ENCODE measurements at places on chromosomes 5 and 9.

DNA sequence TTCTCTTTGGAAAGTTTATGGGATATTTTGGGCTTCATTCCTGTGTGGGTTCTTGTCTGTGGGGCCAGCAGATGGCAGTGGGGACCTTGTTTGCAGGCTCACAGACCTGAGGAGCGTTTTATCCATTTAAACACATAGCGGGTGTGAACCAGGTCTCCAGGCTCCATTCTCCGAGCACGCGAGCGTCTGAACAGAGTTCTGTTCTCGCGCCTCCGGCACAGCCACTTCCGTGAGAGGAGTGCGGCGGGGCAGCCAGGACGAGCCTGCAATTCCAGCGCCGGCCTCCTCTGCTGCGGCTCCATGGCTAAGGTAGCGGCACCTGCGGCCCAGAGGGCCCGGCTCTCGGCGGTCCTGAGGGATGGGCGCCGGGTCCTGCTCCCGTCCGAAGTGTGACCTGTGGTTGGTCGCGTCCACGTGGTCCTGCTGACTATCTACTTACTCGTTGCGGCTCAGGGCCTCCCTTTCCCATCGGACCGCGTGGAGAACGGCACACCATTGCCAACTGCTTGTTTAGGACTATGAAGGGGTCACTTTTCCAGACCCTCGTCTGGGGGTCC is 7.3 kb downstream of the NRARP start:
- DNase-seq = no peak

DNA sequence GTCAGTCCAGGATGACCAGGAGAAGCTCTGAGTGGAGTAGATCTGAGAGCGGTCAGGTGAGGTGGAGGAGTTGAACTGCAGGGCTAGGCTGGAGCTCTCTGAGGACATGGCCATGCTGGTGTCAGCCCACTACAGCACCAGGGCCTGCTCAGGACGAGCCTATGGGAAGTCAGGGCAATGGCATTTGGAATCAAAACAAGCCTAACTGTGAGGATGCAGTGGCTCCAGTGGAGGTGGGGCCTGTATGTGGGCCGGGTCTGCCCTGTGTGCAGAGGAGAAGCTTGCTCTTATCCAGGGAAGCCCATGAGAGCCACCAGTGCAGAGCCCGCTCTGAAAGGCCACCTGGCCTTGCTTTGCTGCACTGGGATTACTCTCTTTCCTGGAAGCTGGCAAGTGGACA is 11.1 kb downstream of the CXCL14 start:
- no peak for DNase-seq

DNA sequence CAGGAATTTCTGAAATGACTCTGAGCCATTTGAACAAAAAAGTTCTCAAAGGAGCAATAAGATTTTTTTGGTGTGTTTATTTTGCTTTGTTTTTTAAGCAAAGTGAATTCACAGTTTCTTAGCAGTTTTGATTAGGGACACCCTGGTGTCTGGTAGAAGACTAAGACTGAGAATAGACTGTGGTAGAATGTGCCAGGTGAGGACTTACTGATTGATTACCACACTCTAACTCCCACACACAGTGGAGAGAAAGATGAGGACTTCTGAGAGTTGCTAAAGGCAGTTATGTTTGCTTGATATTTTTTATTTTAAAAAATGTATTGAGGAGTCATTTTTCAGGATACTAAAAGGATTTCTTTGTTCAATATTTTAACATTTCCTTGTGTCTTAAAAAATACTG is 175.1 kb downstream of the CD180 start:
- no peak for DNase-seq

- DNase-seq = no peak
Measured at GRCh38 chr5:10538103-10538788, 25.6 kb upstream of the ANKRD33B start.

DNA sequence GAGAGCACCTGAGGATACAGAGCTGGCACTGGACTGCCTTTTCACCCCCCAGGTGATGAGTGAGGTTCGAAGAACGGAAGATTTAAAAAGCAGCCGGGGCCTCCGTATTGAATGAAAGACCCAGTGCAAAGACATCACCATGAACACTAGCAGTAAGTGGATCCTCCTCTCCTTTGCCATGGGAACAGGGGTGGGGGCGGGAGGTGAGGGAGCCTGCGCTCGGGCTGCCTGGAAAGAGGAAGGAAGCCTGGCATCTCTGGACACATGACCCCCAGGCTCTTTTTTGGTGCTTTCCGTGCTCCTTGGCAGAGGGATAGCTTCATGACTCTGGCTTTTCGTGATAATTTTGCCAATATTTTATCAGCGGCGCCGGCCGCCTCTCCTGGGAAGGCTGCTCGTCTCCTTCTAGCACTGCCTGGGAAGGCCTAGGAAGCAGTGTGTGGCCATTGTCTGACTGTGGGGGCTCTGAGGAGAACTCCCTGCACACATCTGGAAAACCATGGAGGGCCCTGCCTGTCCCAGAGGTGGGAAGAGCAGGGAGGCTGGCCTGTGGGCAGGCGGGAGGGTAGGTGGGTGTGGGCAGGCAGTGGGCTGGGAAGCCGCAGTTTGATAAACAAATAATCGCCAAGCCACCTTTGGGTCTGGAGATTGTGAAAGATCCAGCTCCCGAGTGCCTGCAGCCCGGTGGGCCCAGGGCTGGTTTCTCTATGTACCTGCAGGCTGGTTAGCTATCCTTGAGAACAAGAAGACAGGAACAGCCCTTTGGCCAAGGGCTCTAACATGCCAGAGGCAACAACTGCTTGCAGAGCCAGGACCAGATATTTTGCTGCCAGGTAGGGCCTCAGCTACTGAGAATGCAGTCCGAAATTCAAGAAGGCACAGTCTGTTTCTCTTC is 911 bp downstream of the ABLIM3 start:
- no peak for DNase-seq

DNA sequence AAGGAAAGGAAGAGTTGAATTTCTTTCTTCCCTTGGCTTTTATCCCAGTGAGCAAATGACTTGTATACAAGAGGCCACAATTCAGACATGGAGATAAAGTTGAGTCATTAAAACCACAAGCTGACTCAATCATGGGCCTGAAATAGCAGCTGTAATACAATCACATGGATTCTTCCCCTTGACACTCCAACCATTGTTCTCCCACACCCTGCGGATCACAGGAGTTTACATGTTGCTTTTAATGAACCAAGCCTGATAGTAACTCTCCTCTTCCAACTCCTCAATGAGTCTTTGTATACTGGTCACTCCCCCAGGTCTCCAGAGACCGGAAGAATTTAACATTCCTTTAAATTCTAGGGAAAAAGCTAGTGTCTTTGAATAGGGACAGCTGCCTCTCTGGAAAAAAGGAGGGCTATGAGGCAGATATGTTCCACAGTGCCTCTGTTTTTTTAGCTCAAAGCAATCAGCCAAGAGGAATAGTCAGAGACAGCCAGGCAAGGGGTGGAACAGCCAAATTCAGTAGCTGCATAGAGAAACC is 32.4 kb downstream of the PCDHGC5 start:
- no peak for DNase-seq

- DNase-seq = no peak
Measured at GRCh38 chr5:168681556-168682183, 102.5 kb upstream of the PANK3 start.

DNA sequence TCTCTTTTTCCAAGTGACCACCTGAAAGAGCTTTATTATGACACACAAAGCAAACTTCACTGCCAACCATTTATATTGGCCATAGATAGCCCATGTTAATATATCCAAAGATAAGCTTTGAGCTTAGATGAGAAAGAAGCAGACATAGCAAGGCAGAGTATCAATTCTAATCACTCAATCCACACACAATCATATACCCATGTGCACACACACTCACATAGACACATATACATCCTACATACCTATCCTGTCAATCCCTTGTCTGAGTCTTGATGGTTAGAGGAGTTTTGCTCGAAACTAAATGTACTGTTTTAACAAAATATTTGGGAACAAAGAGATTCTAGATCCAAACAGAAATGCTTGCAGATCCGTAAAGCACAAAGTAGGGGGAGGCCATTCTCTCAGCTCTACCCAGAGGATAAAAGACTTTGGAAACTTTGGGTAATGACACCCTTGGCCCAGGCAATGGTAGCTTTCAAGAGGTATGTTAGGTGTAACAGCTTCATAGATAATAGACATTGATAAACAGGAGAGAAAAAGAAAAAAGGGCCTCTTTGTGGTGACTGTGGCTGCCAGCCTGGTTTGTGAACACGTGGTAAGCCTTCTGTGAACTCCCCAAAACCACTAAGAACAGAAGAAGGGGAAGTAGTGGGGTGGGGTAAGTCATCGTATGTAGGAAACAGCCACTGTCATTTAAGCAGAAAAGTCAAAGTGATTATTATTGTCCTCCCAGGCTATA is 121.6 kb downstream of the TLR4 start:
- DNase-seq = peak; percentile 1

DNA sequence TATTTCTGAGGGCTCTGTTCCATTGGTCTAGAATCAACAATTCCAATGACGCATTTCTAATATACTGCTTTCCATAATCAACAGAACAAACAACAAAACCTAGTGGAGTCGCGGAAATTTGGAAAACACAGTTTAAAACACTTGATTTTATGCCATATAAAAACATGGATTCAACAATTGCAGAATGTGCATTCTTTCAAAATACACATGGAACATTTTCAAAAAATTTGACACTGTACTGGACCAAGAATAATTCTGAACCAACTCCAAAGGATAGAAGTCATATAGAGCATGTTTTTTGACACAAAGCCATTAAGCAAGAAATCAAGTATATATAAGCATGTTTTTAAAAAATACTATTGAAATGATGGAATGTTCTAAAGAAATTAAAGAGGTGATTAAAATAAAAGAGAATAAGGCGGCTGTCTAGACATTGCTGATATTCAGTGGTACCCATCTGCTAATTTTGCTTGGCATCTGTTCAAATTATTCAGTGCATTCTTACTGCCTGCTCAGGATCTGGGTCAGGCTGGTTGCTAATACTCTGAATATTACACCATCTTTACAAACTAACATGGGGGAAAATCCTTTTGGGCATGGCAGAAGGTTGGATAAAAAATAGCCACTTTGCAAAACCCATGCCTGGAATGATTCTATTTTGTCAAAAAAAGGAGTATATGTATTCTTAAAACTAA is 221.3 kb downstream of the NPR3 start:
- no peak for DNase-seq

DNA sequence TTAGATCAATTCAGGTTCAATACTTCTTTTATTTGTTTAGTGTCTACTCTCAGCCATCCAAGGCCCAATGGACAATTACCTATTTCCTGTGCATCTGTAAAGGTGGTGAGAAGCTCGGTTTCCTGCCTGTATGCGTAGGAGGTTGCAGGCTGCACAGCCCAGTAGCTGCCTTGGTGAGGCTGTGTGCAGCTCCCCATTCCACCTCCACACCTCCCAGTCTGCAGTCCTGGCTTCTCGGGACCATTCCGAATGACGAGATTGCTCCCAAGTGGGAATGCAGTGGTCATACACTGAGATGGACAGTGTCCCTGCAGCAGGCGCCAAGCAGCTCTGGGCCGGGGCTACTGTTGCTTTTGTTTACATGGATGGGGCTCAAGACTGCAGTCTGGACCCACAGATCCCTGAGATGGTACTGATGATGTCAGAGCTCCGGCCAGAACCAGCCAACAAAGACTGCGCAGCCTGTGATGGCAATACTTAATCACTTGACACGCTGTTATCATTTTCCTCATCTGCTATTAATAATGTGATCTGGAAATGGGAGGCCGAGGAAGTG is 206.1 kb upstream of the IRX1 start:
- DNase-seq = no peak

GRCh38 chr5:23042226-23042625 is 189.1 kb upstream of the CDH12 start:
- no peak for DNase-seq

DNA sequence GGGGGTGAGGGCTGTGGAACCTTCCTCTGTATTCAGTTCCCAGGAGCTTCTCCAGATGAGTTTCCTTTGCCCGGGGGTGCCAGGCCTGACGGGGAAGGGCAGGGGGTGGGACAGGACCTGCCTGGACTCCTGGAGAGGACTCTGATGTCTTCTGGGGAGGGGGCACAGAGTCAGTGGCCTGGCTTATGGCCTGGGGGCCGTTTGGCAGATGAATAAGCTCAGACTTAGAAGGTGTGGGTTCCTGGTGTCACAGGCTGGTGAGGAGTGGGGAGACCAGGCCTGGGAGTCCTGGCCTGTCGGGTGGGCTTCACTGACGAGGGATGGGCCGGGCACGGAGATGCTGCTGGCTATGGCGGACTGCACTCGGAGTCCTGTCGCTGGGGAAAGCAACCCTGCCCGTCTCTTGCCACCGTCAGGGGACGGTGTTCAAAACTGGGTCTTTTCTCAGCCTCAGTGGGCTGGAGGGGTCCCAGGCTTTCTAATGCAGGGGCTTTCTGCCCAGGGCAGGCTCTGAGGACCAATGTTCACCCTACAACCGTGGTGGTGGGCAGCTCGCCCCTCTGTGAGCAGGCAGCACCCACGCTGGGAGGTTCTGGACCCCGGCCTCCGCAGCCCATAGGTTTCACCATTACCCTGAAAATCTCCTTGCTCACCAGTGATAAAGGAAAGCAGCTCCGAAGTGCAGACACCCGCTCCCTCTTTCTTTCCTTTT is 16.2 kb downstream of the COL5A1 start:
- DNase-seq = no peak

DNA sequence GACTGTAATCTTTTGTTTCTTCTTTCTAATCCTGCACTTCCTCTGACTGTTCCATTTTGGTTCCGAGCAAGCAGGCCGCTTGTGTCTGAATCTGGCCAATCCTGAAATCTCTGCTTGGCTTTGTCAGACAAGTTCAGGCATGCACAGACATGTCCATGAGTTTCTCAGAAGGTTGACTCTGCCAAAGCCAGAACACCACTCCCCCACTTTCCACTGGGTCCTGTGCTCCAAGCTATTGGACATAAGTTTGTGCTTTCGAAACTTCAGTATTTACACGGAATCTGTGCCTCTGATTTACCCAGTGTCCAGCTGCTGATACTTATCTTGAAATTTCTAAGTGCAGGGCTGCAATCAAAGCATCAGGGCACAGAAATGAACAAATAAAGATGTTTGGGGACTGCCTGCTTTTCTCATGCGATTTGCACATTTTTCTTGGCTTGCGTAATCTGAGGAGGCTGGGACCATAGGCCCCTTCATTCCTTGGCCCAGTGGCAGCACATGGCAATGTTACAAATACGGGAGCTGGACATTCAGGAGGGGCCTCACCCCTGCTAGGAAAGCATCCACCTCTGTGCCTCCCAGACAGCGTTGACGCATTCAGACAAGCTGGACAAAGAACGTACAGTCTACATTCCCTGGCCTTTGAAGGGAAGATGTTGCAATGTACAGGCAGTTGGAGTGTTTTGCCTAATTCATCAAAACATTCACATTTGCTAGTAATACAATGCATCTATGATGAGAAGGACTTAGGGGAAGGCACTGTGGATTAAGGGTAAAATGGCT is 209.2 kb upstream of the PAPPA start:
- DNase-seq = no peak

GRCh38 chr5:102582696-102583095 is 83.9 kb upstream of the SLCO6A1 start:
- DNase-seq = no peak

DNA sequence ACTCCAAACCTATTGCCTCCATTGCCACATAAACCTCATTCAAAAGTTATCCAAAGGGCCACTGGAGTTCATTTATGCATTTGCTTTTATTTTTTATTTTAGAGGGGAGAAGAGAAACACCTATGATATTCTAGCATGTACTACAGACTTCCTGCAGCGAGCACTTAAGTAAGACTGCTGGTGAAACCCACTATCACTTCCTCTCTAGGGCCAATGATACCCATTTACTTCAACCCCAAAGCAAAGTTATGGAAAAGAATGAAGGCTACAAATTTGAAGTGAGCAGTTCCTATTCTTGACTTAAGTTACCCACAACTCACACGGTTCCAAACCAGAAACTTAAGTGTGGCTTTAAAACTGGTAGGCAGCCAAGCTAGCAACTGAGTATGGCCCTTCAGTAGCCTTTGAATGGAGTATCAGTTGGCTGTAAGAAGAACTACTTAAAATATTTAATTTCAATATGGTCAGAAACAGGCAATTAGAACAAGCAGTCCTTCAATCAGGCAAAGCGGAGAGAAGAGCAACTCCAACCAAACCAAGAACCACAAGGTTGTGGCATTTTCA is 94.1 kb downstream of the GPR21 start:
- no peak for DNase-seq

All from stimulated activated CD4-positive, alpha-beta T cell treated with anti-CD3 and anti-CD28 coated beads, Interleukin-1b, Interleukin-23, amount 100 ng/mL, for 4 hours (primary cell).